ENCODE measurements at places on chromosomes 11 and 22.

DNA sequence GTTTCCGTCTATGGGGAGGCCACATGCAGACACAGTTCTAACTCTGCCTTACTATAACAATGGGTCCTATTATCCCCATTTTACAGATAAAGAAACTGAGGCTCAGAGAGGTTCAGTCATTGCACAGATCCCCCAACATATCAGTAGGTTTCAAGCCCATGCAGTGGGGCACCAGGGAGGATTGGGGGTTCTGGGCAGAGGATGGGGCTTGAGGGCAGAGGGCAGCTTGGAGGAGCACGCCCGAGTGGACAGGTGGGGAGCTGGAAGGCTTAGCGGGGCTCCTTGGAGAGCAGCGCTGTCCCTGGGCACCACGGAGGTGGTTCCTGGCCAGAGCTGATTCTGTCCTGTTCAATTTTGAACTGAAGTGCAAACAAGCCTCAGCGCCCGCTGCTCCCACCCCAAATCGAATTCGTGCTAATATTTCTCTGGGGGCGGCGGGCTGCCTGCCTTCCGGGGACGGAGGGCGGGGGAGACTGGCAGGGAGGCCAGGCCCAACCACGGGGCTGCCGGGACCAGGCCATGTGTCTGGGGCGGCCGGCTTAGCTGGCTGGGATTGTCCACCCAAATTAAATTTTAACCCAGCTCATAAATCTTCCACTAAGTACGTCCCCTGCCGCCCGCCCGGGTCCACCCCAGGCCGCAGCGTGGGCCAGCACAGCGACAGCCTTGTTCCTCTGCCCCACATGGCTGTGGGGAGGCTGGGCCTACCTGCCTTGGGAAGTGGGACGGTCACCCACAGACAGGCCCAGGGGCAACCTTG lies 49.4 kb downstream of the FLRT1 start:
- DNase-seq = no peak

GRCh38 chr11:45209891-45210699 lies 63.7 kb downstream of the PRDM11 start:
- peak; percentile 73 for DNase-seq

- no peak for DNase-seq
Observed at GRCh38 chr11:94521684-94522083, 9.4 kb downstream of the C11orf97 start.

GRCh38 chr11:64846998-64847666 lies 2.7 kb upstream of the CDC42BPG start:
- peak; percentile 85 for DNase-seq

DNA sequence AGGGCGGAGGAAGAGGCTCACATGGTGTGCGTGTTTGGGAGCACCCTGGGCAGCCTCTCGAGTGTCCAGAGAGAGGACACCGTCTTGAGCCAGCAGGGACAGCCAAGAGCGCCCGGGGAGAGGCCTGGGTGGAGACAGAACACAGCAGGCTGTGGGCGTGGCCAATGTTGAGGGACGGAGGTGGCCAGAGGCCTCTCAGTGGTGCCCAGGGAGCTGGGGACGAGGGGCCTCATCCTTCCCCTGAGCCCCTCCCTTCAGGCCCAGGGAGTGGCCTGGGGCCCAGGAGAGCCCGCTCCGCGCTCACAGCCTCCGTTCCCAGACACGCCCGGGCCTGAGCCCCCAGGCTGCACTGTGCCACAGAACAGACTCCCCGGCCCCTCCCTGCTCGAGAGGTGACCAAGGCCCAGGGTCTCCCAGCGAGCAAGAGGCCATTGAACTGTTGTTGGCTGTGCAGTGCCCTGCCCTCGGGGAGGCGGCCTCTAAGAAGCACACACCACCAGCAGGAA lies 48.4 kb downstream of the CDKN1C start:
- DNase-seq = no peak

GRCh38 chr11:130177782-130178181 lies 18.2 kb downstream of the ST14 start:
- peak; percentile 27 for DNase-seq

- DNase-seq = no peak
Observed at GRCh38 chr11:88335284-88335683, 2.3 kb downstream of the CTSC start.

DNA sequence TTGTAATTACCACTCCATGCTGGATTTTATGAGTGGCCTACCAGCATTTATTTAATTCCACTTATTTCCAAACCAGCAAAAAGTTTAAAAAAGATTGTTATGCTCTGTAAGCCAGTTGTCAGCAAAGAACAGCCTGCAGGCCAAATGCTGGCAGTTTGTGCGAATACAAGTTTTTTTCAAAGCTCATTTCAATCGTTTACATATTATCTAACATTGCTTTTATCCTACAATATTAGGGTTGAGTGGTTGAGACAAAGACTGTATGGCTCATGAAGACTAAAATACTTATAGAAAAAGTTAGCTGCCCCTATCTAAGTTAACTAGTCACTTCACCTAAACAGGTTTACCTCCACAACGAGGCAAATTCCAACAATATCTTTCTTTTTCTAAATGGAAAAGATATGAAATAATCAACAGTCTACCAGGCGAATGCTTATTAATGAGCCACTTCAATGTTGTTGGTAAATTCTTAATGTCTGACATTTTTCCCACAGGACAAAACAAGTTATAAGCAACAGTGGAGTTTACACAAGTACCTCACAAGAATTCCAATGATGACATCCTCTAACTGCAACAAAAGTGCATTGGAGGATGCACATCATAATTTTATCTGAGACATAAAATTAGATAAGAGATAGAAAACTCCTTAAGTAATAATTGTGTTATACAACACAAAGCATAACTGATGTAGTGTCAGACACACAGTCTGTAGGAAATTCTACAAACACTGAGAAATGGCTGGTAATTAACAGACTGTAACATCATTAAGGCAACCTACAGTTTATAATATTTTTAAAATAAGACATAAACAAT lies 35.8 kb upstream of the POU2AF2 start:
- no peak for DNase-seq

DNA sequence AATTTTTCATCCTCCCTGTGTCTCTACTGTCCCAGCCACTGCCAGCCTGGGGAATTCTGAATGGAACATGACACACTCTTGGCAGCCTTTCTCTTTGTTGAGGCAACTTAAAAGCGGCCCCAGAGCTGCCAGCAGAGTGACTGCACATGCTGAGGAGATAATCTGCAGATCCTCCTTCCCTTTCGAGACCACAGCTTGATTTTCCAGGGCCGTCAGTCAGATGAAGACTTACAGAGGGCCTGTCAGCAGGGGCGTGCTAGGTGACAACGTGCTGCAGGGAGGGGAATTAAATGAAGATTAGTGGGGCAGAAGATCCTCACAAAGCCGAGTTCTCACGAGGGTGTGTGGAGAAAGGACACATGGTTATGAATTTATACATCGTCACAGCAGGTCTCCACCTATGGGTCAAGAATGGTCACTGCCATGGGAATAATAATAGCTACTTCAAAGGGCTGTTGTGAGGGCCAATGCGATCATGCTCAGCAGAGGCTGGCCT lies 193.5 kb upstream of the PITPNB start:
- DNase-seq = peak; percentile 7

DNA sequence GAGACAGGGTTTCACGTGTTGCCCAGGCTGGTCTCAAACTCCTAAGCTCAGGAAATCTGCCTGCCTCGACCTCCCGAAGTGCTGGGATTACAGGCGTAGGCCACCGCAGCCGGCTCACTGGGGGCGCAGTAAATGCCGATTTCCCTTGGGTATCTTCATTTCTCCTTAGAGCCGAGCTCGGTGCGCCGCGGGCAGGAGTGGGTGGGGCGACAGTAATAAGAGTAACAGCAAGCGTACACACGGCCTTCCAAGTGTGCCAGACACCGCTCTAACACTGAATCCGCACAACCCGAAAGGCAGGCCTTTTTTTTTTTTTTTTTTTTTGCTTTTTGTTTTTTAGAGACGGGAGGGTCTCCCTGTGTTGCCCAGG lies 500 bp upstream of the ADSL start:
- DNase-seq = no peak

DNA sequence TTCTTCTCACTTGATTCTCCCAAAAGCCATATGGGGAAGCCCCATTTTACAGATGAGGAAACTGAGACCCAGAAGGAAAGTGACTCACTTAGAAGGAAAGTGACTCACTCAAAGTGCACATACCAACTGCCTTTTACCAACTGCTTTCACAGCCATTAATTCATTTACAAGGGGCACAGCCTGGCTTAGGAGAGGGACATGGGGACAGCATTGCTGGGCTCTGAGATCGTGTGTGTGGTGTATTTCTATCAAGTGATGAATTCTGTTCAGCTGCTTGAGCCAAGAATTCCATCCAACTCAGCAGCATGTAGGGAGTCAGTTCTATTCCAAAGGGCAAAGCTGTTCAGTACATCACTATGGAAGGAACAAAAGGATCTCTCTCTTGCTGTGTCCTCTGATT lies 23.5 kb upstream of the PAK1 start:
- DNase-seq = no peak

DNA sequence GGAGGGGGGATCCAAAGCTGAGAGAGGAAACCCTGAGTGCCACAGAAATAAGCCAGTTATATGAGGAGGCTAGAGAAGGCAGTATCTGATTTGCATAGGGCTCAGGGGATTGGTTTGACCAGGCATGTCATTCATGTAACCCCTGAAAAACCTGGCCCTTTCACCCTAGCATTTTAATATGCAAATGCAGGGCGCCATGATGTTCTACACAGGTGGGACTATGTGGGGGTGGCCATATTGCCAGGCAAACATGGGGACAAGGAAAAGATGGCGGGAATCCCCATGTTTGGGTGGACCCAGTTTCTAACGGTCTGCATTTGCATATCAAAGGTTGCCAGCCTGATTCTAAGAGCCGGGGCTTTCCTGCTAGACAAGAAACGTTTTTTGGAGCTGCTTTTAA lies 27.2 kb downstream of the CSF2RB start:
- no peak for DNase-seq

- peak; percentile 44 for DNase-seq
Observed at GRCh38 chr22:29798801-29799200, 31.6 kb downstream of the UQCR10 start.

- no peak for DNase-seq
Observed at GRCh38 chr11:9008011-9008550, 4.3 kb upstream of the NRIP3 start.

- no peak for DNase-seq
Observed at GRCh38 chr11:64264371-64264852, 13.1 kb downstream of the PLCB3 start.

- no peak for DNase-seq
Observed at GRCh38 chr22:17065433-17065832, 19.4 kb upstream of the IL17RA start.

DNA sequence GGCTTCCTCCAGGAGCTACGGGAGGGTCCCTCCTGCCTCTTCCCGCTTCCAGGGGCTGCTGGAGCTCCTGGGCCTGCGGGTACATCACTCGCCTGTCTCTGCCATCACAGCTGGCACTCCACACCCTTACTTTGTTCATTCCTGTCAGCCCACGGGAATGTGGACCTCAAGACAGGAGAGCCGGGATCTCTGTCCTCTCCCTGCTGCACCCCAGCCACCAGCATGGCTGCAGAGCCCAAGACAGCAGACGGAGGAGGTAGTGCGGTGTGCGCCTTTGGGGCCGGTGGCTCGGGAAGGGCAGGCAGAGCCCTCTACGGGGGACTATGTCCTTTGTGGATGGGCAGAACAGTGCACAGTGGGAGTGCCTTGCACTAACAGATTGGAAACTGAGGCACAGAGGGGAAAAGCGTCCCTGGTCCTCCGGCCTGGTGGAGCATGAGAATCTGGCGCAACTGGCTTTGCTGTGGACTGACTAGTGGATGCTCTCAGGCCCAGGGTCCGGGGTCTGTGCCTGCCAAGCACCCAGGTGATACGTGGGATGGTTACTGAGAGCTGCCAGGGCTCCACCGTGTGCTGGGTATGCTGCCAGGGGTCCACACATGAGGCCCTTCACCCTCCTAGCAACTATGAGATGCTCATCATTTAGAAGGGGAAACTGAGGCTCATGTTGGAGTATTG lies 47.3 kb downstream of the IGF2 start:
- no peak for DNase-seq
